ENCODE measurements at places on chromosomes 6 and 20.

DNA sequence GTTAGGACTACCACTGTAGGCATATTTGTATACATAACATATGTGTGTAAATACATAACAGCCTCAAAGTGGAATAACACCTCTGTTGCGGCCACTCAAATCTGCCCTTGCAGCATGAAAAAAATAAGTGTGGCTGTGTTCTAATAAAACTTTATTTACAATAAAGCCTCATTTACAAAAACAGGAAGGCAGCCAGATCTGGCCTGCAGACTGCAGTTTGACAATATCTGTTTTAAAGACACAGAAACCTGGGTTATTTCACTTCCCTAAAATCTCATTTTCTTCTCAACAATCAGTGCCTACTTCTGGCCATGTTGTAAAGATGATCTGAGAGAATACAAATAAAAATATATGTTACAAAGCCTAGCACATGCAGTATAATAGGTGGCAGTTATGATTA lies 53.9 kb upstream of the SCML4 start:
- DNase-seq: no peak

DNA sequence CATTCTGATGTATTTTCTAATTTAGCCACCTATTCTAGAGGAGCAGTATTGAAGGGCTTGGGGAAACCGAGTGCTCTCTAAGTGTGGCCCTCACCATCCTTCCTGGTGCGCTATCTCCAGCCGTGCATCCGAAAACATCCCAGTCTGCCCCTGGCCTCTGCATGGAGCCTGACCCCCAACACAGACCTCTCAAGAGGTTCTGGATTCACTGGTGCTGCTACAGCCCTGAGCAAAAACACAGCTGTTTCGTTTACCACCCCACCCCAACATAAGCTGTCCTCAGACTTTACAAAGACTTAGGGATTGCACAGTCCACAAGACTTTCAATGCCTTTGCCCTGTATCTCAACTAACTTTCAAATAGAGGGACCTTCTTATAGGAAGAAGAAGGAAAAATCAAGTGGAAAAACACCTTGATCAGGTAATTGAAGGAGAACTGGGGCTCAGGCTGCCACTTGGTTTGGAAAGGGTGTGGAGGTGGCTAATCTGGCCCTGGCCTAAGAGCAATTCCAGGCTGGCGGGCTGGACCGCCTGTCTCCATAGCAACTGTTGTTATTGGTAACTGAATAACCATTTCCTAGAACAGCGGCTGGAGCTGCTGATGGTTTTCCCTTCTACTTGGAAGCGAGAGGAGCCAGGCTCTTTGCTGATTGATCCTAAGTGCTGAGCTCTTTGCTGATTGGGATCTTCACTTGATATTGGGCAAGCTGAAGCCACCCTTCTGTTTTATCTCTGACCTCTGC lies 90.2 kb upstream of the TOX2 start:
- DNase-seq: no peak

GRCh38 chr20:54624706-54625390 lies 149.5 kb downstream of the DOK5 start:
- no peak for DNase-seq

GRCh38 chr6:150753371-150754064 lies 112.0 kb upstream of the MTHFD1L start:
- DNase-seq: no peak

- DNase-seq: no peak
Observed at GRCh38 chr20:51480507-51481270, 61.8 kb downstream of the NFATC2 start.

GRCh38 chr20:54017846-54018245 lies 52.5 kb downstream of the BCAS1 start:
- no peak for DNase-seq

- no peak for DNase-seq
Observed at GRCh38 chr6:134398453-134398852, 80.5 kb upstream of the SGK1 start.

DNA sequence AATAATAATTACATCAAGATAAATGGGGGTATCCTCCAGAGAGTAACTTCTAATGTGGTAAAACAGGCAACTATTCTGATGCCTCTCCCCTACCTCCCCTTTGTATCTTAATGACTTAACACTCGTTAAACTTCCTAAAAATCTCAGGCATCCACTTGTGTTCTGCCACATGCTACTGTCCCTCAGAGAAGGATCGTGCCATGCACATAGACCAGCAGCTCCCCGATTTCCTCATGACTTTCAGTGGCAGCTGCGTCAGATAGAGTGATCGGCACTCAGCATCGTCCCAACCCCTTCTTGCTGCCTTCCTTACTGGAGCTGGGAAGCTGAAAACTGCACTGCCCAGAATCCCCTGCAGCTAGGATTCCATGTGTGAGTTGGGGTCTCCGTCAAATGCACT lies 32.1 kb downstream of the RIPOR2 start:
- DNase-seq: no peak

GRCh38 chr6:166752928-166753721 lies 126.1 kb upstream of the RPS6KA2 start:
- no peak for DNase-seq

DNA sequence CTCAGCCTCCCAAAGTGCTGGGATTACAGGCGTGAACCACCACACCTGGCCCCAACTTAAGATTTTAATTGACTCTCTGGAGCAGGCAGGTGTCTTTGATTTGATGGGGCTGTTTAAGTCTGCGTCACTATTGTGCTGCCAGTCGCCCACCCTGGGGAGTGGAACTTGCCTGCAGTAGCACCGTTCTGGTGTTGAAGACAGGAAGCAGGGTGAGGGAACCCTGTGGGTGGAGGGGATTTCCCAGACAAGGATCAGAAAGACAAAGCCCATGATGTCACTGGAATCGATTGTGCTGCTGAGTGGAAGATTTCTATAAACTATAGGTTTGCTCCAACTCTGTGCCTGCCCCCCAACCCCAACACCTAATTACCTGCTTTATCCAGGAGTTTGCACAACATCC lies 11.0 kb downstream of the ALDH8A1 start:
- peak; percentile 7 for DNase-seq
